Occipital lobe (tissue), 3 donors: ENCODE measurements at places on chromosomes 1 and 21. TPM values are rescaled to one million over a fixed set of nuclear protein-coding genes. Genes with fewer than 3 reads are reported as not detected.
A peak's percentile ranks its signal among the peaks of the same experiment; 100 is the strongest.

The CFHR5 gene
- total RNA-seq: not detected

GRCh38 chr1:9143250-9143649 lies 14.3 kb upstream of the GPR157 start:
- DNase-seq: no peak

The ILF2 gene
- total RNA-seq: 177 TPM

DNA sequence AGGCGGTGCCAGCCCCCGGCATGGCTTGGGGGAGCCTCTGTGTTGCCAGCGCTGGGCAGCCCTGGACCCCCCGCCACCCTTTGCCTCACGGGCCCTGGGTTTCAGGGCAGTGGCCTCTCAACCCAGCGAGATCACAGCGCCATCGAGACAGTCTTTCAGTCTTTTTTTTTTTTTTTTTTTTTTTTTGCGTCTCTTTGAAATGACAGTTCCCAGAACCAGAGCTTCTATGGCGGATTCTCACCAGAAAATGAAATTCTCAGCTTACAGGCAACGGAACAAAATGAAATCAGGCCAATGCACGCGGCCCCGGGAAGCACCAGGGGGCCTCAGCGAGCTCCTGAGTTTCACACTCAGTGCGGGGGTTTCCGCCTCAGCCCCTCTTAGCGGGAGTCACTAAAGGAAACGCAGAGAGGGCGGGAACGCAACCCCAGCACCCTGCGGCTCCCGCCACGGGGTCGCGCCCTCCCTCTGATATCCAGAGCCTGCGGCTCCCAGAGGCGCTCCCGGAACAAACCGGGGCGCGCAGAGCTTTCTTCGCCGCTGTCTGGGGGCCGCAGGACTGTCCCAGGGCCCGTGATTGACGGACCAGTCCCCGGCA lies 8.0 kb upstream of the COL6A1 start:
- no peak for DNase-seq

The DSCAM gene
- total RNA-seq: 13.3 TPM

DNA sequence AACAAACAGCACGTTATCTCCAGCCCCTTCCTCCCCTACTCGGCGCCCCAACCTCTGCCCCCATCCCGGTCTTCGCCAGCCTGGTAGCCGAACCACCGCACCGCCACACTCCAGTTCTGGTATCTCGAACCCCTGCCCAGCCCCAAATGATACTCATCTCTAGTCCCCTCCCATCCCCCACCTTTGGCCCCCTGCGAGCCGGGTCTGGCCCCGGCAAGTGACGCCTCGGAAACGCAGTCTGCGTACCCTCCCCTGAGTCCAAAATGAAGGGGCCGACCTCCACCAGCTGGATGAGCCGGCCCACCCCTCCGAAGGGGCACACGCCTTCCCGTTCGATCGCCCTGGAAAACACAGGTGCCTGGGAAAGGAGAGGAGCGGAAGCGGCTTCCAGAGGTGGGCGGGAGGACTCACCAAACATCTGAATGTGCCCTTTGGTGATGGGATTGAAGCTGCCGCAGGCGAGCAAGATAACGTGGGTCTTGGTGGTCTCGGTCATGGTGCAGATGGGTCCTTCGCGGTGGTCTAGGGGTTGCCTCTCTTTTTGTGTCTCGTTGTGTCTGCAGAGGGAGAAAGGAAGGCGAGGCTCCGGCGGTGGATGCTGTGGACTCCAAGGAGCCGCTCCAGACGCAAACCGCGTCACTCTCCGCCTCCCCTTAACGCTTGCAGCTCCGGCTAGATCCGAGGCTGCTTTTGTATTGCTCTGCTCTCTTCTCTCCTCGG lies at the start of gene NMNAT2:
Gene NMNAT2, minus strand, starts transcription at position 609 of the 720 bp plus-strand sequence. Its CDS starts 113 bp downstream, at position 496.
- DNase-seq: peak; percentile 73

DNA sequence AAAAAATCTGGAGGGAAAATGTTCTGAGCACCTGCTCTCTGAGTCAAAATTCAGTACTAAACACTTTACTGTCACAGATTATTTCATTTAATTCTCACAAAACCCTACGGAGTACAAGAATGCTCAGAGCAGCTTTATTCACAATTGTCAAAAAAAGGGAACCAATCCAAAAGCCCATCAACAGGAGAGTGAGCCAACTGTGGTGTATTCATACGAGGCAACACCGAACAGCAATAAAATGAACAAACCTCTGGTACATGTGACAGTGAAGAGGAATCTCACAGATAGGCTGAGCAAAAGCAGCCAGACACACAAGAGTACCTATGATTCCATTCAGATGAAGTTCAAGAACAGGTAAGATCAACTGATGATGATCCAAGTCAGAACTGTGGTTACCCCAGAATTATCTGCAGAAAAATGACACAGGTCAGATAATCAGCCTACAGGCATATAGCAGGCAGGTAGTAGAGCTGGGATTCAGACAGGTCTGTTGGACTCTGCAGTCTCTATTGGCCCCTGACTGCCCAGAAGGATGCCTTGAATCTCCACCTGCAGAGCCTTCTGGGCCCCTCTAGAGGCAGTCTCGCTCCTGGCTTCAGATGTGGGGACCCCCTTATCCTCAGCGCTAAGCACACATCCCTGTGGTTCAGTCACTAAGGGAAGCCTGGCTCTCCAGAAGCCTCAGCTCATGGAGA lies 19.2 kb downstream of the SLC9A1 start:
- no peak for DNase-seq

GRCh38 chr1:87650306-87650705 lies 321.6 kb downstream of the LMO4 start:
- DNase-seq: no peak

The KCNJ6 gene
- total RNA-seq: 5.3 TPM

DNA sequence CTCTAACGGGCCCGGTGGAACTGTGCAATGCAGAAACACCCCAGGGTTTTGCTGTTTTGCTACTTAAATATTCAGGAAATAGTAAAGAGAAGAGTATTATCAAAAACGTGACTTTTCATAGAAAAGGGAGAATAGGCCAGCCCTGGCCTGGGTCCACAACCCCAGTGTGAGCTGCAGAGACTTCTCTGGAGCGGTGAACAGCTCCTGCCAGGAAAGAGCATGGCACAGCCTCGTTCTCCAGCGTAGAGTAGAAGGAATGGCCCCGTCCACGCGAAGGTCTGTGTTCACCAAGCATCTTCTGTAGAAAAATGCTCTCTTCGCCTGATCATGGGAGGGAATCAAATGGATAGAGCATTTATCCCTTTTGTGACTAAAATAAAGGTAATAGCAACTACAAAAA lies 51.4 kb downstream of the PDE9A start:
- no peak for DNase-seq

DNA sequence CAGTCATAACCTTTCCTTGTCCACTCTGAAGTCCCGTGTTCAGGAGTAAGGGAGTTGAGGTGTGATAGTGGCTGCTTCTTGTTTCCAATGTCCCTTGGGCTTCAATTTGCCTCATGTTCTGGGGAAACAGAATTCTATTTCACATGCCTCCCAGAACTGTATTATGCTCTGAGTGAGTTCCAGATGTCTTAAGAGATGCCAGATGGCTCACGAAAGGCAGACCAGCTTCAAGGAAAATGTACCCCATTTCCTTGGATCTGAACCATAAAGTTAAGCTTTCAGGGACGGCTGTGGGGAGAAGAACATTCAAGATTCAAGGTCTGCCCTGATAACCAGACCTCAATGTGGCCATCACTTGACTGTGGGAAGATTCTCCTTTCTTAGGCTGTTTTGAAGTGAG lies 42.4 kb downstream of the C1orf87 start:
- no peak for DNase-seq

The MCOLN3 gene
- not detected for total RNA-seq

The RGS8 gene
- total RNA-seq: 7.8 TPM

The OR2G6 gene
- not detected for total RNA-seq

GRCh38 chr1:7369866-7370265 lies 401.2 kb upstream of the VAMP3 start:
- no peak for DNase-seq

DNA sequence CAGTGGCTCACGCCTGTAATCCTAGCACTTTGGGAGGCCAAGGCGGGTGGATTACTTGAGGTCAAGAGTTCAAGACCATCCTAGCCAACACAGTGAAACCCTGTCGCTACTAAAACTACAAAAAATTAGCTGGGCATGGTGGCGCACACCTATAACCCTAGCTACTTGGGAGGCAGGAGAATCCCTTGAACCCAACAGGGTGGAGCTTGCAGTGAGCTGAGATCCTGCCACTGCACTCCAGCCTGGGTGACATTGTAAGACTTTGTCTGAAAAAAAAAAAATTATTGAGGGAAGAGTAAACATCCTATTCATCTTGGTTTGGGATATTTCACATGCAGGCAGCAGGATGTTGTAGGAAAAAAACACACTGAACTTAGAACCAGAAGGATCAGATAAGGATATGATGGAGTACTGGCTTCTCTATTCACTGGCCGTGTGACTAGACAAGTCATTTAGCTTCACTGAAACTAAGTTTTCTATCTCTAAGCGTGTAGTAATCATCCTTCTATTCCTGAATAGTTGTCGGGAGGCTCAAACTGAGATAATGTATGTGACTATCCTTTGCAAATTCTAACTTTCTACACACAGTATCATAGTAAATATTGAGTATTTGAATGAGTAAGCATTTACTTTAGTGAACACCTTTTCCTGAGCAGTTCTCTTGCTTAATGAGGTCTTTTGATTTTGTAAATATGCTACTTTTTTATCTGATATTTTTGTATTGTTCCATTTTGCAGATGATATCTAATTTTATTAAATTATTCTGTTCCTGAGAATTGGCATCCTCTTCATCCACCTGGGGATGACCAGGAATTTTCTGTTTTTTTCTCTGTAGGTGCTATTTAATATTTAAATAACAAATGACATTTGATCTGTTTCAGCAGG lies 18.2 kb downstream of the CAP1 start:
- DNase-seq: no peak
